ENCODE measurements at places on chromosomes 11 and 22.

DNA sequence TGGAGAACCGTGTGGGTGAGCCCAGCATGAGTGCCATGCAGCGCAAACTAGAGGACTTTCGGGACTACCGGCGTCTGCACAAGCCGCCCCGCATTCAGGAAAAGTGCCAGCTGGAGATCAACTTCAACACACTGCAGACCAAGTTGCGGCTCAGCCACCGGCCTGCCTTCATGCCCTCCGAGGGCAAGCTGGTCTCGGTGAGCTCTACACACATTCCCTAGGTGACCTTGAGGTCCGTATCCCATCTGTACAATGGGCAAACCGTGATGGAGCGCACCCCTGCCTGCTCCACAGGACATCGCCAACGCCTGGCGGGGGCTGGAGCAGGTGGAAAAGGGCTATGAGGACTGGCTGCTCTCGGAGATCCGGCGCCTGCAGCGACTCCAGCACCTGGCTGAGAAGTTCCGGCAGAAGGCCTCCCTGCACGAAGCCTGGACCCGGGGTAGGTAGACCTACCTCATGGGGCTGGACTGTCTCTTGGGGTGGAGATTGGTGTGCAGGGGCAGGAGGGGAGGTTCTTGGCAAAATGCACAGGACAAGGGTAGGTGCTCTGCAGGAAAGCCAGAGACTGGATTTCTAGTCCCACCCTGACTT is 10.6 kb downstream of the CTSF start:
- DNase-seq: no peak

DNA sequence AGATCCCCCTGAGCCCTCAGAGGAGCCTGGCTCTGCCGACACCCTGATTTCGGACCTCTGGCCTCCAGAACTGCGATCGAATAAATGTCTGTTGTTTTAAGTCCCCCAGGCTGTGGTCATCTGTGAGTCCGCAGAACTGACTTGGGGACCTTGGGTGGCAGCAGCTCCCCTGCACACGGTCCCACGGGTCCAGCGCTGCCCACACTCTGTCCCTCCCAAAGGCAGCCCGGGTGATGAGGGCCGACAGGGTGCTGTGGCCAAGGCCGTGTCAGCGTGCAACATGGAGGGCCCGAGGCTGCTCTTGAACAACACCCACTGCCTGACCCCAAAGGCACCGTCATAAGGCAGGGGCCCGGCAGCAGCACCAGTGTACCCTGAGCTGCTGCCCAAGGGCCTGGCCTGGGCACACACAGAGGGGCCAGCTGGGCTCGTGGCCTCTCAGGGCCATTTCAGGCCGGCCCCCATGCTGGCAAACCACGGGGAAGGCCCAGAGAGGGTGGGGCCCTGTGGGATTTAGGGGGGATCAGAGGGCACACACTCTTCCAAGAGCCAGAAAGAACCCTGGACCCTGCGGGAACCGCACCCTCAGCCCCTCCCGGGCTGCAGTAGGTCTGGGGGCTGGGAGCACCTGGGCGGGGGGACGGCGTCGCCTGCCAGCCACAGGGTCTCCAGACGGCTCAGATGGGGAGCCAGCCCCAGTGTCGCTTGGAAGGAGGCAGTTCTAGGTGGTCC is 77.1 kb upstream of the PRR5 start:
- no peak for DNase-seq

GRCh38 chr11:68927280-68928135 is 23.8 kb downstream of the IGHMBP2 start:
- no peak for DNase-seq

- peak; percentile 19 for DNase-seq
Measured at GRCh38 chr22:20580179-20580578, 72.8 kb downstream of the MED15 start.

DNA sequence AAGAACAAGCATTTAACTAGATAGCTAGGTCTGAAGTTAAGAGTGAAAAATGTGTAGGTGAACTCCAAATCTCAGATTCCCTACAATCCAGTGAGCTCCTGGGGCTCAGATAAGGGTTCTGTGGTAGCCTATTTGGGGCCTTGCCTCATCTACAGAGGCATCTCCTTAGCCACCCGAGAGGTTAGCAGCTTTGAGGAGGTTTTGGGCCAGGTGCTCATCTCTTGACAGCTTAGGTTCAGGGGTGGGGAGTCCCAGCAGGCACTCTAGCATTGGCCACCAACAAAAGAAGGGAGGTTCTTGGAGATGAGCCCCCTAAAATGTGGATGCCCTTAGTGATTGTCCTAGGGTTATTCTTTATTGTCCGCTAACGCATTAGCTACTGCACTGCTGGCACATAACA is 184.4 kb upstream of the B3GAT1 start:
- DNase-seq: no peak

- no peak for DNase-seq
Measured at GRCh38 chr11:108278546-108278945, 55.7 kb downstream of the ATM start.

DNA sequence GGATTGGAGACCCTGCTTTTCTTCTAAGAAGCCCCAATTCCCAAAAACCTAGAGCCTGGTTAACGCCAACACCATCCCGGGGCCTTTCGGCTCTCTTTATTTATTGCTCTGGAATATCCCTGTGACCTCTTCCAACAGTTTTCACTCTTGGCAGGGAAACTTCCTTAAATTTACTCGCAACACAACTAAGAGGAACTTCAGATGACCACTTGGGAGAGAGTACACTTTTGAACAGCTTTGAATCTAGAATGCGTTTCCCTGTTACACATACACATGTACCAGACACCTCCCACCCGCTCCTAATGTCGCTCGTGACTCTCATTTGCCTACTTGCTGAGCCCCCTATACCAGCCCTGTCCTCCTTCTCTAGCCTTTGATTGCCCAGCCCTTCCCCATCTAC is 19.4 kb downstream of the TUBA8 start:
- no peak for DNase-seq

GRCh38 chr11:130520271-130520671 is 71.8 kb downstream of the ADAMTS15 start:
- DNase-seq: no peak

GRCh38 chr11:80698637-80699036 is 1257.8 kb upstream of the TENM4 start:
- DNase-seq: no peak

- no peak for DNase-seq
Measured at GRCh38 chr22:25113316-25113721, 86.3 kb upstream of the CRYBB3 start.

- DNase-seq: no peak
Measured at GRCh38 chr11:93822359-93822758, 28.1 kb downstream of the VSTM5 start.

- no peak for DNase-seq
Measured at GRCh38 chr11:34886609-34887008, 29.6 kb downstream of the APIP start.

DNA sequence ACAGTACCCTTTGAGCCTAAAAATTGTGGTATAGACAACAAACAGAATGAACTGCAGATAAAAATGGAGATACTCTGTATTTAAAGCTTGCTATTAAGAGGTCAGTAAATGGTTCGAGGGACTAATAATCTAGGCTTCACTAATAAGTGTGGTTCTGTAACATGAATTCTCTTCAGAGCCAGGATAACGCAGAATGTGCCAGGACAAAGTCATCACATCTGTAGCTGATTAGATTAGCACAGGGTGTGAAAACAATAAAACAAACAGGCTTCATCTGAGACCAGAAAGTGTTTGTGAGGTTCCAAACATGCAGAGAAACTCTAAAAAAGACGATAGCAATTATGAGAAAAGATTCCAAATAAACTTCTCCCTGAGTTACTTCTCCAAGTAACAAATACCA is 89.1 kb upstream of the LUZP2 start:
- DNase-seq: no peak

GRCh38 chr11:63518548-63518947 is 12.7 kb downstream of the LGALS12 start:
- peak; percentile 63 for DNase-seq

GRCh38 chr11:46270684-46271083 is 6.8 kb upstream of the CREB3L1 start:
- DNase-seq: no peak

- DNase-seq: peak; percentile 97
Measured at GRCh38 chr22:43090130-43090789, 1.1 kb upstream of the TTLL1 start.

DNA sequence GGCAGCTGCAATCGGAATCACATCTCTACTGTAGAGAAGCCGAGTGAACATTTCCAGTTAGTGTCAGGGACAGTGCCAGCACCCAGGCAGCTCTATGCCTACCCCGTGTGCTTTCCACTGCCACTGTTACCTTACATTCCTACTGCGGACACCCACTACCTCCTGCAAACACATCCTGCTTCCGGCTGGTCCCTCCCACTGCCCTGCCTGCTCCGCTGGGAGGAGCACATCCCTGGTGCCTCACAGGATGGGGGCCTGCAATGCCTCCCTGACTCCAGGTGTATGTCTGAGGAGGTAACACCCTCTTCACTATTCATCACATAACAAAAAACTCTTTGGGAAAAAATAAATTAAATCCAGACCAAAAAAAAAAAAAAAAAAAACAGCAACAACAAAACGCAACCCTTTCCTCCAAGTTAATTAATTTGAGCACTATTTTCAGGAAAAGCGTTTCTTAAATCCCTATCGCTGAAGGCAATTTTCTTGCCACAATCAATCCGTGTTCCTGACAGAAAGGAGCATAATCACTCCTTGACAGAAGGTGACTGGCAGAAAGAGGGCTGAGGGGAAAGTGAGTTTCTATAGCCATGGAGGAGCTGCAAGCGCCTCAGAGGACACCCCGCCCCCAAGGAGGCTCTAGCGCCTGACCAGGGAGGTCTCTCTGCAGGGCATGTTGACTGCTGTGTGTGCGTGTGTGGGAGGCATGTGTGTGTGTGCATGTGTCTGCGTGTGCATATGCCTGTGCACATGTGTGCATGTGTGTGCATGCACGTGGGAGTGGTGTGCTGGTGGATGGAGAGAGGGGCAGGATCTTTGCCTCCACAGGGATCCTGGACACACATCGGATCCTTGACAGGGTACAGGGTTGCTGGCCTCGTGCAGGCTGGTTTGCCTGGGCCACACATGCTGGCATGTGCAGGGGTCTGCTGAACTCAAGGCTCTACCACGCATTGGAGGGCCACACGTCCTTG is 134.8 kb upstream of the NTM start:
- DNase-seq: no peak

GRCh38 chr11:44944181-44944852 is 6.4 kb downstream of the TP53I11 start:
- no peak for DNase-seq

DNA sequence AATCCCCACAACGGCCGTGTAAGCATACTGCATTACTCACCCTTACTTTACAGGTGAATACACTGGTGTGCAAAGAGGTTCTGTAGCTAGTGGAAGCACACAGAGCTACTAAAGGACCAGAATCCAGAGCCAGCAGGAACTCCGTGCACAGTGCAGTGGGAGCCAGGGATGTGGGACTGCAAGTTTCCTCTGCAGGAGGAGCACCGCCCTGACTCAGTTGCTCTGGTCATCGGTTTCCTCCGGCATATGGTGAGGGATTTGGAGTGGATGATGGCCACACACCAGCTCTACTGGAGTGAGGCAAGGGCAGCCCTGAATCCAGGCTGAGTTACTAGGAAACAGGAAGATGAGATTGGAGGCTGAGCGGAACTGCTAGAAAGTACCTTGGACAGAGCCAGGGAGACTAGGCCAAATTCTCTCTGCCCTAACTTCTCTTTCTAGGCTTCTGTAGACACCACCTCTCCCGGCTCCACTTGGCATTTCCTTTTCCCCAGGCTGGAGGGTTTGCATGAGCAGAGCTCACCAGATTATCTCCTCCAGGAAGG is 18.2 kb upstream of the C22orf42 start:
- no peak for DNase-seq

- DNase-seq: no peak
Measured at GRCh38 chr11:35006389-35007128, 90.1 kb downstream of the PDHX start.

DNA sequence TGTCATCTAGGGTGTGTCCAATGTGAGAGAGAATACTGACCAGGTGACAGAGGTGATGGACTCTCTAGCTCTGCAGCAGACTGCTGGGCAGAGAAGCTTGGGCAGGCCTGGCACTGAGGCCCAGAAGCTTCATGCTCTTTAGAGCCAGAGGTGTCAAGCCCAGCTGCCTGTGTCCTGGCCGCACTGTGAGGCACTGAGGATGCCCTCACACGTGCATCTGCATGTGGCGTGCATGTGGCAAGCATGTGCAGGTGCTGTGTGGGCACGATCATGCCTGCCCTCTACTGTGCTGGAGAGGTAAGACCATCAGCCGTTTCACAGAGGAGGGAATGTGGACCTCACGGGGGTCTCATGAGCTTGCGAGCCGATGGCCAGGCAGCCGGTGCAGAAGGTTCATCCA is 15.8 kb upstream of the TXNRD2 start:
- DNase-seq: no peak

DNA sequence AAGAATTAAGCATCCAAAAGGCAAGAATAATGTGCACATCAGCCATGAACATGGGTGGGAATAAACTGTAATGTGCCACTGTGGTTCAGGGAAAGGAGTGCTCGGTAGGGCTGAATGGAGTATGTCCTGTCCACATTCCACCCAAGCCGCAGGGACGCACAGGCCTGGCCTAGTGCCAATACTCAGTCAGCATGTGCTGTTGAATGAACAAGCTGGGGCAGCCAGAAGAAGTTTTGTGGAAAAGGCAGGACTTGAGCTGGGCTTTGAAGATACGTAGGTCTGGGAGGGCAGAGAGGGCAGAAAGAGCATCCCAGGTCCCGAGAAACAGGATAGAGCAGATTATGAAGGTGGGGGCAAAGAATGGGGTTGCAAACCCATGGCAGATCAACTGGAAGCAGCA is 60.0 kb upstream of the PLET1 start:
- DNase-seq: no peak

GRCh38 chr11:83569134-83569805 is 283.1 kb upstream of the CCDC90B start:
- DNase-seq: no peak
